ENCODE measurements at places on chromosomes 11 and 22.
A peak's percentile ranks its signal among the peaks of the same experiment; 100 is the strongest.

- DNase-seq, result no peak
These were observed 125.3 kb downstream of the APOL5 start for GRCh38 chr22:35842954-35843353.

GRCh38 chr22:48756146-48757111, 1071.2 kb downstream of the BRD1 start:
- DNase-seq, result peak; percentile 68

DNA sequence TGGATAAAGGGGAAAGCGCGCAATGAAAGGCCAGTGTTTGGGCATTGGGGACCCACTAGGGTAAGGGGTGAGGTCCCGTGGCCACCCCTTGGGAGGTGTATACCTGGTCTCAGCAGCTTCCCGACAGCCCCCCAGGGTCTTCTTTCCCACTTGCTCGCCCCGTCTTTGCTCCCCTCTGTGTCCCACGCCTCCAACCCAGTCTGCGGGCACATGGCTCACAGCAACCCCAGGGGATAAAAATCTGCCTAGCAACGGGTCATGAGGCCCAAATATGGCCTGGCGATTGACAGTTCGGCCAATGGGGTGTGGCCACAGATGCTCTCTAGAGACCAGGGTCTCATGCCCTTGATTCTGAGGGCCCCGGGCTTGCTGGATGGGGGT, 41.6 kb downstream of the AHNAK start:
- no peak for DNase-seq

DNA sequence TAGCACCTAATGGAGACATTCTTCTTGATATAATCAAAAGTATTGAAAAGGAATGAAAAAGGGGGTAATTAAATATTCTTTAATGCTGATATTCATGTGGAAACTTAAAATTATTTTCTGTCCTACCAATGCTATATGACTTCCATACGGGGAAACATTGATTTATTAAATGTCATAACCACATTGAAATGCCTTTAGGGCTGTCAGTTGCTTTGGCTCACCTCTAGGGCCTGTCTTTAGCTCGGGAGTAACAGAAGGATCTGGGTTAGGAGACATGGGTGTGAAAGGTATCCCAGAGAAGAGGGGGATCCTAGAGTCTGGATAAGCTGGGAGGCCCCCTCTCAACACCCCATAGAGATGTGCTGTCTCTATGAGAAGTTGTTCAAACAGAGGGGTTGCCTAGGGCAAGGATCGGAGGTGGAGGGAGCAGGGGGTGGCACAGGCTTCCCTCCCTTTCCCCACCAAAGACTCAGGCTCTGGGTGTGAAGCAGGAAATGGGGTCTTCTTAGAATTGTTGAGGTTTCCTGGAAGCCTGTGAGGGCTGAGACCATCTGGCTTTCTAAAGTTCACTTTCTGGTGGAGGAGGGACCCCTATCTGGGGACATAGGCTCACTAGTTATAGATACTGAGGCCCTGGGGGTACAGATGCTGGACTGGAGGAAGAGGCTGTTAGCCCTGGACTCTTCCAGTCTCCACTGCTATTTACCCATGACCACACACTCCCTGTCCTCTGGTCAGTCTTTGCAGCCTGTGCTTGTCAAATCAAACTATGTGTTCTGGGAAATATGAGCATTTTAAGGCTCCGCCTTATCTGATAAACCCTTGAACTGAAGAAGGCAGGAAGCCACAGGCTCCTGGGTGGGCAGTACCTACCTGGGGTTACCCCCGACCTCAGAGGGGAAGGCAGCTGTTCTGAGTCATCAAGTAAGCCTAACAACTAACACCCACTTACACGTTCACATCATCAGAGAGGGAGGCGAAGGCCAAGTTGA, 55.8 kb upstream of the RRAS2 start:
- no peak for DNase-seq

- no peak for DNase-seq
These were observed 36.9 kb upstream of the GNB1L start for GRCh38 chr22:19891317-19892256.

DNA sequence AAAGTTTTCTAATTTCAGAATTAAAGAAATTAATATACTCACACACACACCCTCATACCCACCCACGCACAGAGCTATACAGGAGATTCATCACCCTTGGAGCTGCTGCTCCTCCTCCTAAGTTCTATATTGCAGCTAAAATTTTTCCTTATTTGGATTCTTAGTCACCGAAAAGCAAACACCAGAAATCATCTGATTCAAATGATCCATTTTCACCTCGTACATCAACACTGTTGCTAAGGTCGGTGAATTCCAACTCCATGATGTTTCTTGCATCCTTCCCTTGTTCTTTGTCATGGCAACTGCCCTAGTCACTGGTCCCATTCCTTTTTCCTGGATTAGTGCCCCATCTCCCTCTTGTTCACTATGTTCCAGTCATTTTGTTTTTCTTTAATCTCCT, 286.2 kb downstream of the GRM5 start:
- DNase-seq, result no peak

- DNase-seq, result no peak
These were observed 22.1 kb downstream of the ATP6V1E1 start for GRCh38 chr22:17606496-17606895.

GRCh38 chr22:49046546-49047361, 780.9 kb downstream of the BRD1 start:
- no peak for DNase-seq

GRCh38 chr11:74030723-74031676, 22.1 kb upstream of the UCP3 start:
- no peak for DNase-seq

DNA sequence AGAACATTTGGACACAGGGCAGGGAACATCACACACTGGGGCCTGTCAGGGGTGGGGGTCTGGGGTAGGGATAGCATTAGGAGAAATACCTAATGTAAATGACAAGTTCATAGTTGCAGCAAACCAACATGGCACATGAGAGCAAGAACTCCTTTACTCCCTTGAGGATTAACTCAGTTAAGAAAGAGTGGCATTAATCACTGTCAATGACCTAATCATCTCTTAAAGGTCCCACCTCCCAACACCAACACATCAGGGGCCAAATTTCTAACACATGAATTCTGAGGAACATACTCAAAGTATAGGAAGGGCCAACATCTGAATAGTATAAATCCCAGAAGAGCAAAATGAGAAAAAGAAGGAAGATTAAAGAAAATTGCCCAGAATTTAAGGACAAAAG, 272.9 kb downstream of the SWAP70 start:
- DNase-seq, result no peak

DNA sequence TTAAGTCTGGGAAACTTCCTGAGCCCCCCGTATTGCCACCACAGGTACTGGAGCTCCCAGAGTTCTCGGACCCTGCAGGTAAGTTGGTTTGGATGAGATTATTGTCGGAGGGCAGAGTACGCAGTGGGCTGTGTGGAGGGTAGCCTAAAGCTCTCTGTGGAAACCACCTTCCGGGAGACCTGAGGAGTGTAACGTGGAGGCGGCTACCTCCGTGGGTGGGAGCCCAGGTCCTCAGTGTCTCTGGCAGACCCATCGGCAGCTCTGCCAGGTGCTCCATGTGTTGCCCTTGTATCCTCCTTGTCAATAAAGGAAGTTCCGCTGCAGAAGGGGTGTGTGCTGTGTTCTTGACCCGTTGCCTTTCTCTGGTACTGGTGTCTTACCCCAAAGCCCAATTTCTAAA, 61.4 kb downstream of the SYT13 start:
- no peak for DNase-seq

- DNase-seq, result no peak
These were observed 113.6 kb downstream of the SIK3 start for GRCh38 chr11:116984589-116984988.

GRCh38 chr22:21629255-21630149, at the start of gene YDJC:
Gene YDJC, minus strand, starts transcription at chr22:21630022. Its CDS starts 8 bp downstream, at chr22:21630014.
- peak; percentile 63 for DNase-seq

DNA sequence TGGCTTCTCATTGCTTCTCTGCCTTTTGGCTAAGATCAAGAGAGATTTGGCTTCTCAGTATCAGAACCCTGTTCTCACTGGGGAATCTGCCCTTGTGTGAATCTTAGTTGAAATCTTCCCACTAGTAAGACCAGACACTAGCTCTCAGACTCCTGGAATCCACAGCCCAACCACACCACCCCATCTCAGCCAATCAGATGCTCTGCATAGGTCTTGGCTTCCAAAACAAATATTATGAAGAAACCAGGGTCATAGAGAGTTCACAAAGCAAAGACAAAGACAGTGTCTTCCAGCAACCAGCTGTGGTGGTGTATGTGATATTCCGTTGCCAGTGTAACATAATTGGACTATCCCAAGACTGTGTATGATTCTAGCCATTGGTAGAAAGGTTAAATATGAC, 5.4 kb downstream of the OR8B12 start:
- no peak for DNase-seq

- DNase-seq, result no peak
These were observed at the start of gene SCUBE2 for GRCh38 chr11:9091044-9091922. Gene SCUBE2, minus strand, starts transcription at chr11:9091599. Its CDS starts 71 bp downstream, at chr11:9091528.

DNA sequence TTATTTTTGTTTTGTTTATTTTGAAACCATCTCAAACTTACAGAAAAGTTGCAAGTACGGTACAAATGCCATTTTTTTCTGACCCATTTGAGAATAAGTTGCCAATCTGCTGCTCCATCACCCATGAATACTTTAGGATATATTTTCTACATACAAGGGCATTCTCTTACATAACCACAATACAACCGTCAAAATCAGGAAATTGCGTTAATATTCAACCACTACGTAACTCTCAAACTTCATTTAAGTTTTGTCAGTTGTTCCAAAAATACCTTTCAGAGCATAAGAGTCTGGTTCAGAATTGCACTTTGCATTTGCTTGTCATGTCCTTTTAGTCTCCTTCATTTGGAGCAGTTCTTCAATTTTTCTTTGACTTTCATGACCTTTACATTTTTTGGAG, 194.3 kb upstream of the BDNF start:
- no peak for DNase-seq

DNA sequence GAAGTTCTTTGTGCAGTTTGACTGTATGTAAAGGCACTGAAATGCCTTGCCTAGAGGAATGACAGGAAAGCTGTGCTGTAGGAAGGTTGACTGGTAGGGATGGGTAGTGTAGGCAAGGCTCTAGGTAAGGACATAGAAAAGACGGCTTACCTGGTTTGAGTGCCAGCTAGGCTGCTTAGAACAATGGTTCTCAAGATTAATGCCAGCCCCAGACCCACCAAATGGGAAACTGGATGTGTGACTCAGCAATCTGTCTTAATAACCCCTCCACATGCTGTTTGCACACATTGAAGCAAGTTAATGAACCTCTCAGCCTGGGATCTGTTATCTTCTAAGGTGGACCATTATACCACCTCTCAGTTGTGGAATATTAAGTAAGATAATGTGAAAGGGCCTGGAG, 3.7 kb downstream of the RPS3 start:
- no peak for DNase-seq

DNA sequence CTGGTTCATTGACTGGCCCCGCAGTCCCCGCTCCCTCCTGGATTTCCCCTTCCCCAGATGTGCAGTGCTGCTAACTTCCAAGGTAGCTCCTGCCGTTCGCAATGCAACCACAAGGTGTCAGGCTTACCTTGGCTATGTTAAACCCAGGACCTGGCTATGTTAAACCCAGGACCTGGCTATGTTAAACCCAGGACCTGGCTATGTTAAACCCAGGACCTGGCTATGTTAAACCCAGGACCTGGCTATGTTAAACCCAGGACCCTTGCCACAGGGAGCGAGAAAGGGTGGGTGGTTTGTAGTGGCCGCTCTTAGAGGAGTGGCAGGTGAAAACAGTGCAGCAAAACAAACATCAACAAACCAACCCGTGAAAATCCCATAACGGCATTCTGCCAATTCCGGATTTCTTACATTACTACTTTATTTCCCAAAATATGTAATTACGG, 2.9 kb upstream of the ADAMTS8 start:
- peak; percentile 94 for DNase-seq

DNA sequence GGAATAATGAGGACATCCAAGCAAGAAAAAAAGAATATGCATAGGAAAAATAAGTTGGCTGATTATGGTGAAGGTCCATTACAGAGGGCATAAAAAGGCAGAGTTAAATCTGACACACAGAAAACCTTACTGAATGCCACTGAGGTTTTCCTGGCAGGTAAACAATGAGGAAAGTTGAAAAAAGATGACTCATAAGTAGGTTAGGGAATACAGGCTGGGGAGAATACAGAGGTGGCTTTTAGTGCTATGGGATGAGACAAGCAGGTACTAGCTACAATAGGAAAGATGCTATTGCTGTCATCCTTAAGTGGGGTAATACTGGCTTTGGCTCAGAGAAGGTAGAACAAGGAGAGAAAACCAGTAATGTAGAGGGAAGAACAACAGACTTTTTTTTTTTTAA, 44.7 kb downstream of the CSTF3 start:
- no peak for DNase-seq

GRCh38 chr22:44363013-44363979, 50.5 kb upstream of the SHISAL1 start:
- DNase-seq, result peak; percentile 59

DNA sequence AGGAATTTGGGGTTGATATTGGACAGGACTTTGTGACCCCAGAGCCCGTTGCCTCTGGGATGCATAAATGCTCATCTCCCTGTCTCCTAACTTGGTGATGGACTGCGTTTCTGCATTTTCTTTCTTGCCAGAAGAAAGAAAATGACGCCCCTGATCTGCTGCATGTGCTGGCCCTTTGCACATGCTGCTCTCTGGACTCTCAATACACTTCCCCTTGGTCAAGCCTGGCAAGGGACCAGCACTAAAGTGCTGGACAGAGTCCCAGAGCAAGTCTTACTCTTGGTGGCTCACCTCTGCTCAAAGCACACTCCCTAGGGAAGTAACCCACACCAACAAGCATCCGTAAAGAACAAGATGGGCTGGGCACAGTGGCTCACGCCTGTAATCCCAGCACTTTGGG, 40.7 kb downstream of the MYH9 start:
- DNase-seq, result no peak

GRCh38 chr11:3176487-3176886, 11.4 kb upstream of the OSBPL5 start:
- no peak for DNase-seq

- no peak for DNase-seq
These were observed 198.3 kb downstream of the CEP164 start for GRCh38 chr11:117525866-117526542.
